ENCODE measurements at places on chromosomes 2 and 18.

GRCh38 chr18:27008575-27008974 lies 143.1 kb upstream of the AQP4 start:
- no peak for DNase-seq

GRCh38 chr2:159516241-159516758 lies 100.0 kb downstream of the BAZ2B start:
- peak; percentile 27 for DNase-seq

DNA sequence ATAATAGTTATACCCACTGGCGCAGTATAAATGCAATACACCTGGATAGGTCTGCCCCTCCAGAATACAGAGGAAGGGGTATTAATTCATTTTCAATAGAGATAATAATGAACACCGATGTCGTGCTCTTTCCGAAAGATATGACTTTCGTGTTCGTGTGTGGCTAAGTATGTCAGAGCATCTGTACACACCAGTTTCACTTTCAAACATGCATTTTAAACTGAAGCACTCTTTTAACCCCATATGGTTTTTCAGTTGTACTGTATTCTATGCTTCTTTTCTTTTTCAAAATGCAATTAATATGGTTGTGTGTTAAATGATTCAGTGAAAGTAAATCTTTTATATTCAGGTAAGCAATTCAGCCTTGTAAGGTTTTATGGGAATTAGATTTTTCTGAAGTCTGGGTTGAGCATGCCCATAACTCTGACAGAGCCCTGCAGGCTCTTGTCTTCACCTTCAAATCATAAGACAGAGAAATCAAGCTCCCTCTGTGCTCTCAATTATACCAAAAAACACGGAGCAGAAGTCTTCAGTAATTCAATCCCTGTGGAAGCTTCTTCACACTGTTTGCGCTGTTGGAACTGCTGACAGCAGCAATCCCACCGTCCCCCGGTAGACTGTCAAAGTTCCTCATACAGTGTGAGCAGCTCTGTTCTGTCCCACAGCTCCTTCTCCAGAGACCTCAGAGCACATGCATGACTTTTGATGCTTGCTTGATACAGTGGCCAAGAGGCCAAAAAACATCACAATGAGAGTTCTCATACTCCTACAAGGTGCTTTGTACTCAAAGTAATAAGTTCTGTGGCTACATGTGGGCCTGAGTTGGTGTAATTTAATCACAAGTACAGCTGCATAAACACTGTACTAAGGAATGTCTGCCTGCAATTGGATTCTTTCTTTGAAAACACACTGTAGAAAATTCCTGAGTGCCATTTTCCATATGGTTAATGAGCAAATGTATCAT lies 186.8 kb downstream of the ZNF521 start:
- DNase-seq, result no peak

- DNase-seq, result no peak
Measured at GRCh38 chr2:101960819-101961337, 30.9 kb upstream of the IL1R2 start.

GRCh38 chr2:217434180-217434975 lies 568.4 kb downstream of the TNS1 start:
- peak; percentile 78 for DNase-seq

- DNase-seq, result no peak
Measured at GRCh38 chr2:98923244-98923940, 12.6 kb downstream of the CRACDL start.

DNA sequence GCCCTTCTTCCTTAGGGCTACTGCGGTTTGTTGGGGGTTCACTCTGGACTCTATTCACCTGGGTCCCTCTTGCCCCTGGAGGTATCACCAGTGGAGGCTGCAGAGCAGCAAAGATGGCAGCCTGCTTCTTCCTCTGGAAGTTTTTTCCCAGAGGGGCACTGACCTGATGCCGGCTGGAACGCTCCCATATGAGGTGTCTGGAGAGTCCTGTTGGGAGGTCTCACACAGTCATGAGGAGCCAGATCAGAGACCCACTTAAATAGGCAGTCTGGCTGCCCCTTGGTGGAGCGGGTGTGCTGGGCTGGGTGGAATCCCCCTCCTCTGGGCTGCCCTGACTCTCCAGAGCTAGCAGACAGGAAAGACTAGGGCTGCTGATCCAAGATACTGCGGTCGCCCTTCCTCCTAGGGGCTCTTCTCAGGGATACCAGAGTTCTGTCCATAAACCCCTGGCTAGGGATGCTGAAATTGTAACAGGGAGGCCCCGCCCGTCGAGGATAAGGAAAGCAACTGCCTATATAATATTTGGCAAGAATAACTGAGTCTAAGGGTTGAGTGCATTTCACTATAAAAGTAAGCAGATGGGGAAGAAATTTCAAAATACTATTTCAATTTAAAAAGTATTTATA lies 140.7 kb downstream of the NOL4 start:
- no peak for DNase-seq

- no peak for DNase-seq
Measured at GRCh38 chr2:51673628-51674027, 641.7 kb upstream of the NRXN1 start.

GRCh38 chr2:239881561-239882320 lies 143.4 kb downstream of the NDUFA10 start:
- DNase-seq, result no peak

DNA sequence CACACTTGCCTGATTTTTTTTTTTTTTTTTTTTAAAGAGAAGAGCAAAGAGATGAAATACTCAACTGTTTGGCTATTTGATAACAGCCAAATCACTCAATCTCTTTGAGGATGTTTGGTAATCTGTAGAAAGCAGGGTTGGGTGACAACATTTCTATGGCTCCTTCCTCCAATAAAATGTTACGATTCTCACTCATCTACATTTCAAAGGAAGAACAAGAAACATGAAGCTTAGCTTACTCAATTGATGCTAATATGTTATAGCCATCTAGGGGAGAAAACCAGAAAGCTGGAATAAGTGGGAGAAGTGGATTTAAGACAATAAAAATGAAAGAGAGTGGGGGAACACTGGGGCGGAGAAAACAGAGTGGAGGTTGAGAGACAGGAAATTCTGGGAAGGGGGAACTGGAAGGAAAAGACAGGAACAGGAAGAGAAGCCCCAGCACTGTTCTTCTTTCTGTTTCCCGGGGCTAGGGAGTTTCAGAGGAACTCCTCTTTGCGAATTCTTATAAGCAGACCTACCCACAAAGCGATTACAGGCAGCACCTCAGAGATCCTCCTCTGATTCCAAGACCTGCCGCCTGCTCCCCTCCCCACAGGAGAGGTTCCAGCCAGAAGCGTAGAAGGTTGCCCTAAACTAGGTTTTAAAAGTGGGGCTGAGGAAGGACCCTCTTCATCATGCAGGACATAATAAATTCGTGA lies 13.3 kb downstream of the ST3GAL5 start:
- DNase-seq, result no peak

DNA sequence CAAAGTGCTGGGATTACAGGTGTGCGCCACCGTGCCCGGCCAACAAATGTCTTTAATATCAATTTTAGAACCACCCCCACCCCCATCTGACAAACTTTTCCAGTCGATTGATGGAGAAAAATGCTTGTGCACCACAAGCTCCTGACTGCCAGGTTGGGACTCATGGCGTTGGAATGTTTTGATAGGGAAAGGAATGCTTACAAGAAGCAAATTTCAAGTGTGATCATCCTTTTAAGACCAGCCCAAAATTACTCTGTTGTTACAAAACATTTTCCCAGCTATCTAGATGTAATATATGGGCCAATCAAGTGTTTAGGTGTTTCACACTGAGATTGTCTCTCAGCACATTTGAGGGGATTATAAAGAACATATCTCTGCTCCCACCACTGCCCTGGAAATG lies 45.2 kb downstream of the UBXN4 start:
- no peak for DNase-seq

DNA sequence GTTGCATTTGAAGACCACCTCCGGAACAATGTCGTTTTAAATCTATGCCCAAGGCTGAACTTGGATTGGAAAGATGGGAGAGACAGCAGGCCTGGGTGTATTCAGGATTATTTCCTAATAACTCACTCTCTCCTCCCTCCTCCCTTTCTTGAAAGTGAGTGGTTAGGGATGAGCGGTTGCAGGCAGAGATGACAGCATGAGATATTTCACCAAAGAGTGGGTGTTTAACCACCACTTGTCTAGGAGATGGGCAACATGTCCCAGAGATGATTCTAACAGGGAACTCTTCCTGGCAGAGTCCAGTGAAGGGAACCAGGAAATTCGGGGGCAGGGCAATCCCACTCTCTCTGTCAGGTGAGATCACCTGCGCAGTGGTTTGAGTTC lies 123.2 kb downstream of the KCTD1 start:
- DNase-seq, result no peak

DNA sequence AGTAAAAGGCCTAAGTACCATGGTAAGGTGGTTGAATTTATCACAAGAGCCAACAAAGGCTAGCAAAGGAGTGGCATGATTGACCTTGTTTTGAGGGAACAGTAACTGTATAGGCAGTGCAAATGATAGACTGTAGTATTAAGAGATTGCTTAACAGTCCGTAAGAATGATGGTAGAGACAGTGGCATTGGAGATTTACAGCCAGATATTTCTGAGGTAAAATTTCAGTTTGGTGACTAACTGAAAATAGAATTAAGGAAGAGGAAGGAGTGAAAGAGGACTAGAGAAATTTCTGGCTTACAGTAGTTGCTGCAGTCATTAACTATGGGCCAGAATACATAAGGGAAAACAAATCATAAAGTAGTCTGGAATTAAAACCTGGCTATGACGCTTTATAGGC lies 4.4 kb upstream of the BAZ2B start:
- no peak for DNase-seq

DNA sequence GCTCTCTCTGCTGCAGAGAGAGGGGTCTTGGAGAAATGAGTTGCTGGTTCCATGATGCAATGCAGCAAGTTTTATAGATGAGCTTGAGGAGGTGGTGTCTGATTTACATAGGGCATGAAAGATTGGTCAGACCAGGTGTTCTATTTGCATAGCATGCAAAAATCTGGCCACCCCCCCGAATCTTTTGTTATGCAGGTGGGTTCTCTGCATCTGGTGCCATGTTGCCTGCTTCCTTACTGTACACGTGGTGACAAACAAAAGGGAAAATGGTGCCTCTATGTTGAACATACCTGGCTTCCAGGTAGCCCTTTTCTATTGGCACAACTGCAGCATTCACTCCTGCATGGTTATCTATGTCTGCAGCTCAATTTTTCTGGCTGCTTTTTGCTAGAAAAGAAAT lies 169.4 kb downstream of the GALNT1 start:
- DNase-seq, result no peak

DNA sequence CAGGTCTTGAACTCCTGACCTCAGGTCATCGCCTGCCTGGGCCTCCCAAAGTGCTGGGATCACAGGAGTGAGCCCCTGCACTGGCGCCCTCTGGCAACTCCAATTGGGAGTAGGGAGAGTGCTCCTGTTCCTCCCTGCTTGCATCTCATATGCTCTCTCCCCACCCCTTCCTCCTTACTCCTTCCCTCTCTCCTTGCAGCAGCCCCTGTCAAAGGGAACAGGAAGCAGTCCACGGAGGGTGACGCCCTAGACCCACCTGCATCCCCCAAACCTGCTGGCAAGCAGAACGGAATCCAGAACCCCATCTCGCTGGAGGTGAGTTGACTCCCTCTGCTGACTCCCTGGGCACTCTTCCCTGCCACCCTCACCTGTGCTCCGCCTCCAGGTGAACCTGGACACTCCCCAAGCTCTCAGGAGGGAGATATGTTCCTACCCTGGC lies 10.7 kb downstream of the ARID5A start:
- no peak for DNase-seq

DNA sequence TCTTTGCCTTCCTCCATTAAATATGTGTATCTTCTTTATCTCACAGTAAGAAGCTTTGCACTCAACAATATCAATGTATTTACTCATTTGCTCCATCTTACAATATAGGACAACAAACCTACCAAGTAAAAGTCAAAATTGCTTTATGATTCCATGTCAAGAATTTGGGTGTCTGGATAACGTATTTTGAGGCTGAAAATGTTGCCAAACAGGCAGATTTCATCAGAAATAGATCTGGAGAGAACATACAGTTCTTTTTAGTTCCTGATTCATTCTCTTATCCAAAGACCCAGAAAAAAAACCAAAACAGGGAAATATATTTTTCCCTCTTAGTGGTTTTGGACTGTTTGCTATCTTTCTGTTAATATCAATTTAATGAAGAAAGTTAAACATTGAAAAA lies 621.1 kb downstream of the STK39 start:
- DNase-seq, result no peak

DNA sequence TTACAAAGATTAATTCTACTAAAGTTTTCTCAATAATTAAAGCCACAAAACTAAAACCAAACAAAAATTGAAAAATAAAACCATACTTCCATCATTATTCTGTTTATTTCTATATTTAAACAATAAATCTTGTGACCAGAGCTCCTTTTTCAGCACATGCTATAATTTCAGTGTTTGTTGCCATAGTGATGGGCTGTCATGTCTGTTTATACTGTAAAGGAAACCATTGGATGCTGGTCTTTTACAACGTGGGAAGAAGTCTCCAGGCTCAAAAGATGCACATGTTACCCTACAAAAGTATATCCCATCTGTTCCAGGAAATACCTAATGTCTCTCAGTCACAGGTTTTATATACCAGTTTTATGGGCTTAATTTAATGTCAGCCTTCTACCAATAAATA lies 100.1 kb upstream of the MC2R start:
- DNase-seq, result no peak

- no peak for DNase-seq
Measured at GRCh38 chr2:97723156-97724072, 10.0 kb downstream of the ZAP70 start.

GRCh38 chr18:36534154-36534688 lies 236.7 kb downstream of the FHOD3 start:
- DNase-seq, result no peak

GRCh38 chr18:9701609-9702349 lies 6.3 kb upstream of the RAB31 start:
- DNase-seq, result no peak

GRCh38 chr2:48888066-48888465 lies 132.5 kb upstream of the LHCGR start:
- DNase-seq, result no peak

DNA sequence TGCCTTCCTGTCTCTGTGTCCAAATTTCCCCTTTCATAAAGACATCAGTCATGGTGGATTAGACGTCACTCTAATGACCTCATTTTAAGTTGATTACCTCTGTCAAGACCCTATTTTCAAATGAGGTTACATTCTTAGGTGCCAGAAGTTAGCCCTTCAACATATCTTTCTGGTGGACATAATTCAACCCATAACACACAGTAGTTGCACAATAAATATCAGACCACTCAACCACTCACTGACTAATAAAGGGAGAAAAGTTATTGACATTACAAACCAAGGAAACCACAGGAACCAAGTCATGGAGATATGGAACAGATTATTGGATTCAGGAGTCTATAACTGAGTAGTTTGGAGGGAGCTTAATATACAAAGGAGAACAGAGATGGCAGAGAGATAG lies 377.4 kb upstream of the ACVR2A start:
- DNase-seq, result no peak

DNA sequence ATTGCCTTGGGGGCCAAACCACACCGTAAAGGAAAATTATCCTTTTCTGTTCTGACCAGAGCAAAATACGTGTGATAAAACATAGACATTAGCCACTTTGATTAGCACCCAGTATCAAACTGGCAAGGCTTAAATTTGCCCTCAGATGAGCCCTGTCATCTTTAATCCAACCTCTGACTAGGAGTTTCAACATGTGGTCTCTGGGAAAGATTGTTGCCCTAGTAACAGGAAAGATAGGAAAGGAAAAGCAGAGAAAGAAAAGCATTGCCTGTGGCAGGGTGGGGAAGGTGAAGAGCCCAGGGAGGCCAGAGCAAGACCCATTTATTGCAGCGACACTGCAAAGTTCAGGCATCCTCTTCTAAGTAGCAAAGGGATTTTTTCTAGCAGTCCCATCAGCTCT lies 181.5 kb upstream of the SCN7A start:
- DNase-seq, result no peak

- no peak for DNase-seq
Measured at GRCh38 chr2:128868686-128869551, 550.3 kb upstream of the HS6ST1 start.

- no peak for DNase-seq
Measured at GRCh38 chr2:85930129-85931124, 41.6 kb upstream of the ST3GAL5 start.
